ENCODE measurements at places on chromosomes 4 and X. TPM values are rescaled to one million over a fixed set of nuclear protein-coding genes. Genes with fewer than 3 reads are reported as not detected.

DNA sequence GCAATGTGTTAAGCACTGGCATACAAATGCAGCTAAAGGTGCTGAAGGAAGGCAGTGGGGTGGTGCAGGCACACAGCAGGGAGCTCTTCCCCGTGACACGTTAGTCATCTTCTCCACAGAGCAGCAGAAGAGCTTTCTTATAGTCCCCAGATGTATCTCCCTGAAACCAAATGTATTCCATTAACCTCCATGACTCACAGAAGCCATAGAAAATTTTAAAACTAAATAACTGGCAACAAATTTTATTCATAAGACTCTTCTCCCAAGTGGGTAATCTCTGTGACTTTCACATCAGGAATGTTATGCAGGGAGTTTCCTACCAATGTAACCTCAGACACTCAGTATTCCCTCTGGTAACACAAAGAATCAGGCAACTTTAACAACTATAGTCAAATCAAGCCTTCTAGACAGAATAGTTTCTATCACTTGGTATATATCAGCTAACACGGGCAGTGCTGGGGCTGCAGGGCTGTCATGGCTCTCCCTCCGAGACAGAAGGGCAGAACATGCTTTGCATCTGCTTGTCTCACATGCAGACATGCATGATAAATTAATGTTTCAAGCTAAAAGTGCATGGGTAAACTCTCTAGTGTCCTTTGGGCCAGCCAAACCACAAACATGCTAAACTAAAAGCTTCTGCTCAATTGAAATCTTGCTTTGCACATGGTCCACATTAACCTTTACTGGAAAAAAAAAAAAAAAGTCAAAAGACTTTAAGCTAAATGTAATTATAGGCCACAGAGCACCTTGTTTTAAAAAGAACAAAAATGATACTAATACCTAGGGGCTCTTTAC is 28.2 kb downstream of the ANXA5 start:
- DNase-seq = no peak

- DNase-seq = no peak
Observed at GRCh38 chr4:72022553-72022952, 9.2 kb upstream of the NPFFR2 start.

NOX1 gene
- total RNA-seq = 21.0 TPM

SEPTIN6 gene
- total RNA-seq = 15.8 TPM

DNA sequence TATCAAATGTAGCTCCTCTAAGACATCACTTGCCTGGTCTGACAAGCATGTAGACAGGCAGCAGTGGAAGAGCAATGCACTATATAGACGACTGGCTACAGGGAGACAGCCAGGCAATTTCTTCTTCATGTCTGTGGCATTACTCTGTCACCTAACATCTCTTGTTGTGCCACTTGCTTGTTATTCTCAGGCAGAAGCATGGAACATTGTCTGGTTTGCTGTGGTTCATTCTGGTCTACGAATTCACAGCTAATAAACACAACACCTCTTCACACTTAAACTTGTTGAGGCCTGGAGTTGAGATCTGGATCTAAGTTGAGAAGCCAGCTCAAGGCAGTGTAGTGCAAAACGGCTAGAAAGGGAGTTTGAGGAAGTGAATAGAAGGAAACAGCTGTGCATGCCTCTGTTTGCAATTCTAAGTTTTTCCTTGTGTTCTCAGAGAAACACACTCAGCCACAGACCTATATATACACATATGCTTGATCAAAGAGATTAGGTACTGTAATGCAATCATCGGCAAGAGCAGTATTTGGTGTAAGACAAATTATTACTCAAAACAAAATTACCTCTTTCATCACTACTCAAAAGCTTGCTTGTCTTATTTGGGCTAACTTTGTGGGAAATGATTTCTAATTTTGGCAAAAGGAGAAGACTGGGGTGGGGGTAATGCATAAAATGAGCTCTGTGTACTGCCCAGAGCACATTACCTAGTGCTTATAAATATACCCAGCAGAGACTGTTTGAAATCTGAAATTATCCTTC is 243.8 kb downstream of the PPP3CA start:
- no peak for DNase-seq

GRCh38 chrX:112636951-112637581 is 42.7 kb downstream of the LHFPL1 start:
- no peak for DNase-seq

DNA sequence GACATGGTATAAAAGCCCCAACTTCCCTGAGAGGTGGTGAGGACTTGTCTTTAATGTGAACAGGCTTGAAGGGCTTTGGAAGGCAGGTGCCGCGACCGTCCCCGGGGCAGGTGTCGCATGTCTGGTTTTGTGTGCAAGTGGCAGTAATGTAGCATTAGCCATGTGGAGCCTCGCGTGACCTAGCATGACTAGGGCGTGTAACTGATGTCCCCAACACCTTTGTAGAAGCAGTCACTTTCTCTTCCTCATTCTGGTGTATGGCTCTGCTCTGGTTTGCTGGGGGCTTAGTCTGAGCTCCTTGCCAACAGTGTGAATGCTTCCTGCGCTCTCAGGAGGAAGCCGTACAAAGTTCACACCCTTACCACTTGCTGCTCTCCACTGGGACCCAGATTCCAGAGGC is 145.7 kb downstream of the AMMECR1 start:
- DNase-seq = no peak

- peak; percentile 70 for DNase-seq
Observed at GRCh38 chrX:49884290-49884862, 5.1 kb downstream of the USP27X start.

SPATA4 gene
- total RNA-seq = not detected

SULT1B1 gene
- 117 TPM for total RNA-seq

GRCh38 chr4:158395889-158396288 is 125.8 kb upstream of the RXFP1 start:
- DNase-seq = no peak

- no peak for DNase-seq
Observed at GRCh38 chr4:161931089-161931488, 232.7 kb downstream of the FSTL5 start.

SOX3 gene
- total RNA-seq = not detected

- DNase-seq = no peak
Observed at GRCh38 chr4:184066584-184067300, 150.9 kb downstream of the ENPP6 start.

DNAAF6 gene
- not detected for total RNA-seq

PRDM8 gene
- total RNA-seq = 4.4 TPM

LNX1 gene
- 18.7 TPM for total RNA-seq

DNA sequence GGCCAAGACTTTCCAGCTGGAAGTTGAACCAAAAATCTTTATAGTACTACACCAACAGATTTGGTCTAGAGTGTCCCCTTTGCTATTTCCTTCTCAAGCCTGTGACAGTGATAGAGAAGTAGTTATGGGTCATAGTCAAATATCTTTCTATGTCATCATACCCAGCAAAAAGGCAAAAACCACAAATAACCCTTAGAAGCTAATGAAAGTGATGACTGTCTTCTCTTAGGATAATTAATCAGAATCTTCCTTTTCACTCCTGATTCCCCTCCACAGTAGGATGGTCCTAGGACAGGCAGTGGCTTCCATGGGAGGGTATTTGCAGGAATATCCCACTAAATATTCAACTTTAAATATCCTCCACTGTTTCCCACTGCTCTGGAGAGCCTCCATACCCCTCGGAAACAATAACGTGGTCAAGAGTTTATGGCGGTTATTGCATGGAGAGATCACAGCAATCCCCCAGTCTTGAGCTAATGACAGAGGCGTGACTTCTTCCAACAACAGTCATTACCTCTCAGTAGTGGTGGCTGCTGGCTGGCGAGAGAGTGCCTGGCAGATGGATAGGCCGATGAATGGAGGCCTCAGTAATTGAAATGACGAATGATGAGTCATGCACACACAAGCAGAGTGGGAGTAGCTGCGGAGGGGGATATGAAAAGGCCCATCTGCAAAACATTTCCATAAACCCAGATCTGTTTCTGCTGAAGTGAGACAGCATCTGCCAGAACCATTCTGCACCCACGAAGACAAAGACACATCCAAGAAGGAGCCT is 154.9 kb downstream of the STK32B start:
- no peak for DNase-seq

FAM241A gene
- total RNA-seq = 4.4 TPM

SERPINA7 gene
- not detected for total RNA-seq

- DNase-seq = no peak
Observed at GRCh38 chr4:63618883-63619718, 790.1 kb downstream of the TECRL start.

- no peak for DNase-seq
Observed at GRCh38 chrX:42219231-42219630, 295.9 kb upstream of the CASK start.

GRCh38 chr4:150974750-150975149 is 40.3 kb downstream of the LRBA start:
- no peak for DNase-seq

DNA sequence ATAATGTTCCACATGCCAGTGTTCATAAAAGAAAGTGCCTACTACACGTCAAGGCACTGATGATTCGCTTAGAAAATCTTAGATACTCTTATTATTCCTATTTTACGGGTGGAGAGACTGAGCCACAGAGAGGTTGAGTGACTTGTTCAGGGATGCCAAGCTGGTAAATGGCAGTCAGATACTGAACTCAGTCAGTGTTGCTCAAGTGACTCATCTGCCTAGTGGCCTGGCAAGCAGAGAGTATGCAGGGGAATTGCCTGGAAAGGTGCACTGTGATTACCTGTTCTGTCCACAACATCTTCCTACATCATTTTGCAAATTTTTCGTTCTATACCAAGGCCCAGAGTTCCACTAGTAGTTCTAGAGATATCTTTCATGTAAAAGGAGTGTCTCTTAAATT is 68.4 kb downstream of the RAPGEF2 start:
- no peak for DNase-seq

PAGE3 gene
- total RNA-seq = not detected

SPANXD gene
- total RNA-seq = not detected

- no peak for DNase-seq
Observed at GRCh38 chrX:22952010-22952409, 47.8 kb upstream of the DDX53 start.

- no peak for DNase-seq
Observed at GRCh38 chrX:39972340-39972739, 125.4 kb downstream of the BCOR start.

SPACA5 gene
- not detected for total RNA-seq

- DNase-seq = no peak
Observed at GRCh38 chr4:89334311-89334710, 26.7 kb upstream of the GPRIN3 start.

GRCh38 chr4:1693131-1693896 is 9.2 kb upstream of the FAM53A start:
- peak; percentile 77 for DNase-seq

DNA sequence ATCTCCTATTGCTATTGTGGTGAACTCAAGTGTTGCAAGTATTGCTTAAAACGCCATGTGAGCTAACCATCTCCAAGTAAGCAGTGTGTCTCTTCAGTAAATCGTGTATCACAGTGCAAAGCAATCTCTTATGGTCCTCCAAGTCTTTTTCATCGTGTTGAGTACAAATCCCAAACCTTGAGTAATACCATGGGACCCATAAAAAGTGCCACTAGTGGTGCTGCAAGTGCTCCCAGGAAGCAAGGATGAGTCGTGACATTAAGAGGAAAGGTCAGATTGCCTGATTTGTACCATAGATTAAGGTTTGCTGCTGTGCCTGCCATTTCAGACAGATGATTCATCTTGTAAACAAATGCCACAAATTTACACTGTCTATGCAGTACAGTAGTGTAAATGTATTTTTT is 66.9 kb upstream of the BMPR1B start:
- DNase-seq = no peak

CT47B1 gene
- total RNA-seq = not detected

DNA sequence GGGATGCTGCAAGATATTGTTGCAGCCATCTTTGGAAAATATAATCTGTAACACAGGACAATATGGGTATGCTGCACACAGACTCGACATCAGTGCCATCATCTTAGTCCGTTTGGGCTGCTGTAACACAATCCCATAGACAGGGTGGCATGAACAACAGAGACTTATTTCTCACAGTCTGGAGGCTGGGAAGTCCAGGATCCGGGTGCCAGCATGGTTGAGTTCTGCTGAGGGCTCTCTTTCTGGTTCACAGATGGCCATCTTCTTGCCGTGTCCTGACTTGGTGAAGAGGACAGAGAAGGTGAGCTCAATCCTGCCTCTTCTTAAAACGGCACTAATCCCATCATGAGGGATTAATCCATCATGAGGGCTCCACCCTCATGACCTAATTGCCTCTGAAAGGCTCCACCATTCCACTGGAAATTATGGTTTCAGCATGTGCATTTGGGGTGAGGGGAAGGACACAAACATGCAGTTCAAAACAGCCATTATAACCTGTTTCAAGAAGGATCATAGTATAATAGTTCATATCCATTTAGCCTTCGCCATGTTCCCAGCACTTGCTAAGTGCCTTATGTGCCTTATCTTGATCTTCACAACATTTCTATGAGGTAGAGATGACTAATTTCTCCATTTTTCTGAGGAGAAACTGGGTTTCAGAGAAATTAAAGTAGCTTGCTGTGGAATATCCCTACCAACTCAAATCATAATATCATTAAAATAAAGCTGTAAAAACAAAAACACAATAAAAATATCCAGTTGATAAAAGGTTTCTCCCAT is 27.9 kb upstream of the SPP1 start:
- no peak for DNase-seq

KLKB1 gene
- 1.7 TPM for total RNA-seq

GRCh38 chrX:55056820-55057674 is 17.8 kb upstream of the PAGE2B start:
- no peak for DNase-seq

TRIM61 gene
- total RNA-seq = not detected

- DNase-seq = no peak
Observed at GRCh38 chr4:4750187-4750586, 109.3 kb upstream of the MSX1 start.

DNA sequence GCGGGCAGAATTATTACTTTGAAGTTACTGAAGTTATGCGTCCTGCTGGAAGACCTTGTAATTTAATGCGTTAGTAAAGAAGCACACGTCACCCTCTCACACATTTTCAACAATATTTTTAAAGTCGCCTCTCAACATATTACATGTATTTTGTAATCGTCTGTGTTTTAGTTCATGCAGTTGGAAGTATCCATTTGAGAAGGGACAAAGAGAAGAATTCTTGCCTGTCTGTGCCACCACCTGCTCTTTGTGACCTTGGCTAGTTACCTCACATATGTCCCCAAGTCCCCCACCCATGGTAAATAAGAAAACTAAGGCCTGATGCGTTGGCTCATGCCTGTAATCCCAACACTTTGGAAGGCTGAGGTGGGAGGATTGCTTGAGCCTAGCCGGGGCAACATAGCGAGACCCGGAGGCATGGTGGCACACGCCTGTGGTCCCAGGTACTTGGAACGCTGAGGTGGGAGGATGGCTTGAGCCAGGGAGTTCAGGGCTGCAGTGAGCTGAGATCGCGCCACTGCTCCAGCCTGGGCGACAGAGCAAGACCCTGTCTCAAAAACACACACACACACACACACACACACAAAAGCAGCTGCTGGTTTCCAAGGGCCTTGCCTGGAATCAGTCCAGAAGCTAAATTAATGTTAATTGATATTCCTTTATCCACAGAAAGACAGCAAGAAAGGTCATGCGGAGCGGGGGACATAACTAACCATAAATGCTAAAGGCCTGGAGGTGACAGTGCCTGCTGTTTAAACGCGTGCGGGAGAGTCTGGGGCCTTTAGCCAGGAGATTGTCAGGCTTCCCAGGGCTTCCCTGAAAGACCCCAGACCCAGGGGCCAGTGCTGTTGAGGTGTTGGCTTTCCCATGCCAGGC is 811 bp downstream of the TMEM187 start:
- no peak for DNase-seq
